ENCODE measurements at places on chromosomes 4 and X.

GRCh38 chr4:86334020-86334750 is 25.7 kb downstream of the MAPK10 start:
- no peak for DNase-seq

DNA sequence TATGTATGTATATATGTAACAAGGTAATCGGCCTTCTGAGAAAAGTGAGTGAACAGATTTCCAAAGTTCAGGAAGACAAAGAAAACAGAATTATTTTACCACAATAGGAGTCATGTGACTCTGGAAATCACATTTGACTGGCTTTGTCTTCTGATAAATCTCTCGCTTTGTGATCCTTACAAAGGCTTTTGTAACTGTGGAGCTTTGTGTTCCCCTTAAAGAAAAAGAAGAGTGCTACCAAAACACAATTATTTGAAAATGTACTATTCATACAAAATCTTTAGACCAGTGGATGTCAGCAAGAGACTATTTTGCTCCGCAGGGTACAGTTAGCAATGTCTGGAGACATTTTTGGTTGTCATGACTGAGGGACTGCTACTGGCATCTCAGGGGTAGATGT is 238.8 kb downstream of the LDB2 start:
- DNase-seq: no peak

- DNase-seq: peak; percentile 5
Measured at GRCh38 chr4:152221816-152222516, 313.9 kb downstream of the FBXW7 start.

- peak; percentile 11 for DNase-seq
Measured at GRCh38 chr4:86496094-86497080, 97.7 kb upstream of the PTPN13 start.

GRCh38 chrX:38968344-38969216 is 167.3 kb downstream of the MID1IP1 start:
- no peak for DNase-seq

GRCh38 chr4:25813448-25814106 is 49.2 kb downstream of the SEL1L3 start:
- DNase-seq: no peak

GRCh38 chr4:108834835-108835384 is 72.1 kb upstream of the ETNPPL start:
- DNase-seq: no peak

DNA sequence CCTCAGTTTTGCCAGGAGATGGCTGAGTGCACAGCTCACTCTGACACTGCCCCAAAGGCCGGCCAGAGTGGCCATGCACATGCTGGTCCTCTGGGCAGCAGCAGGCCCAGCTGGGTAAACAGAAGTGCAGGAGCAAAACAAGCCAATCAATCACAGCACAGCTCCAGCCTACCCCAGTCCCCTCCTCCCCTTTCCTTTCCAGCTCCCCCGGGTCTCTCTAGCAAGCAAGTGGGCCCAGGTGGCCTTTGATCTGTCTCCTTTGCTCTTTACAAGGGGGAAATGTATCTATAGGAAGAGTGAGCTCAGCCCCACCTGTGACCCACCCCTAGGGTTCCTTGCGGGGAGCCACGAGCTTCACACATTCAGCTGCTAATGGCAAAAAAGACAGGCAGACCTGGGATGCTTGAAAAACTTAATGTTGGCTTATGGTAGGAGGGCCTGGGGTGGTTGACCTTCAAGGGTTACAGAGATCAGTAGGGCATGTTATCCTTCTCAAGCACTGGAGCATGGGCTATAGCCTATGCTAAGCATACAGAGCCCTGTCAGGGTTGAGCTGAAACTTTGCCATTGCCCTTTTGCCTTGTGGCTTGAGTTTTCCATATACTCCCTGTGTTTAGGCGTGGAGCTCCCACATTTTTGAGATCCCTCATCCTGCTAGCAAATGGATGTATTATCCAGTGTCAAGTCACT is 57.8 kb upstream of the PLAC1 start:
- DNase-seq: no peak

DNA sequence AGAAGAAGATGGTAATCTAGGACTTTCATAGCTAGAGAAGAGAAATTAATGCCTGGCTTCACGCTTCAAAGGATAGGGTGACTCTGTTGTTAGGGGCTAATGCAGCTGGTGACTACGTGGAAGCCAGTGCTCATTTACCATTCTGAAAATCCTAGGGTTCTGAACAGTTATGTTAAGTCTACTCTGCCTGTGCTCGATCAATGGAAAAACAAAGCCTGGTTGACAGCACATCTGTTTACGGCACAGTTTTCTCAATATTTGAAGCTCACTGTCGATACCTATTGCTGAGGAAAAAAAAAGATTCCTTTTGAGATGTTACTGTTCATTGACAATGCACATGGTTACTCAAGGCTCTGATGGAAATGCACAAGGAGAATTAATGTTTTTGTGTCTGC is 182.6 kb upstream of the NUDT6 start:
- DNase-seq: no peak

DNA sequence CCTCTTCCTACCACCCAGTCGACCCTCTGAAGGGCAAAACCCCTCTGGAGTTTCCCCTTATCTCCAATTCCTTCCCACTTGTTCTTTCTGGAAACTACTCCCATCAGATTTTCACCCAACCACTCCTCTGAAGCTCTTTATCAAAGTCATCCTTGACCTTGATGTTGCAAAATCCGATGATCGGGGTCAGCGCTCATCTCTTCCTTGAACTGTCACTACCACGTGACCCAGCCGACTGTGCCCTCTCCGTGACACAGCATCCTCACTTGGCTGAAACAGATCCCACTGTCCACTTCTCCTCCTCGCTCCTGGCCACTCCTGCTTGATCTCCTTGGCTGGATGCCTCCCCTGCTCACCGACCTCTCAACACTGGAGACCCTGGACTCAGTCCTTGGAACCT is 1.1 kb downstream of the CFAP99 start:
- no peak for DNase-seq

DNA sequence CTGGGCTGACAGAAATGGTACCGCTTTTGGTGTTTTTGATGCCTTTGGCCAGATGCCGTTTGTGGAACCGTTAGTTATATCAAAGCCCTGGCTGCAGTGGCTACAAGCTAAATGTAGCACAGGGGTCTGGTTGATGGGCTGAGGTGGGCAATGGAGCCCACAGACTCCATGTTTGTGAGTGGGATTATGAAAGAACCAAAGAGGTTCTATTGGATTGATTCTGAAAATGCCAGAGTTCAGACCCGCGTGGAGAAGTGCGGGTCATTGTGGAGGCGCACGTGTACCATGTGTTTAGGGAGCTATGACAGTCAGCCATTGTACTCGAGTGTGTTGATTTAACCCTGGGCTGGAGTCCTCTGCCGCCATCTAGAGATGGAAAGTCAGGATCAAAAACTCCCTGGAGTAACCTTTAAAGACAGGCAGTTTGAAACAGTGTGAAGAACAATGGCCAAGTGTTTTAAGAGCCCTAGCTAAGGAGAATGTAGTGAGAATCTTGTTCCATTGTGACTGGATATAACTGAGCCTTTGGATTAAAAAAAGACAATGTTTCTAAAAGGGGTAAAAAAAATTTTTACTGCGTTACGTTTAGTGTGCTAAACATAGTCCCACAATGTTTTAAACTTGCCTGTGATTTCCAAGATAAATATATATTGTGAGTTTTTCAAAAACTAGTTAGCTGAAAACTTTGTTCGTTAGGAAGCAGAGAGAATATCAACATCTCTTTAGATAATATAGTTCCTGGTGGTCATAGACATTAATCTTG is 12.7 kb downstream of the ART3 start:
- no peak for DNase-seq

GRCh38 chrX:19912-20571 is 261.1 kb upstream of the PLCXD1 start:
- no peak for DNase-seq

DNA sequence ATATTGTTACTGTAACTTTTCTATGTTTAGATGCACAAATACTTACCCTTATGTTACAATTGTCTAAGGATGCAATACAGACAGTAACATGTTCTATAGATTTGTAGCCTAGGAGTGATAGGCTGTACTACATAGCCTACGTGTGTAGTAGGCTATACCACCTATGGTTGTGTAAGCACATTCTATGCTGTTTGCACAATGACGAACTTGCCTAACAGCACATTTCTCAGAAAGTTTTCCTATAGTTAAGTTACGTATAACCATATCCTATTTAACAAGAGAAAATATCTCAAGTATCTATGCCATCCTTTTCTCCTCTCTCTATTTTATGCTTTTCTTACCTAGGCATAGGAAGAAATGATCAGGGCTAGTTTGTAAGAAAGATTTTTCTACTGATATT is 710.8 kb upstream of the HTR2C start:
- no peak for DNase-seq

DNA sequence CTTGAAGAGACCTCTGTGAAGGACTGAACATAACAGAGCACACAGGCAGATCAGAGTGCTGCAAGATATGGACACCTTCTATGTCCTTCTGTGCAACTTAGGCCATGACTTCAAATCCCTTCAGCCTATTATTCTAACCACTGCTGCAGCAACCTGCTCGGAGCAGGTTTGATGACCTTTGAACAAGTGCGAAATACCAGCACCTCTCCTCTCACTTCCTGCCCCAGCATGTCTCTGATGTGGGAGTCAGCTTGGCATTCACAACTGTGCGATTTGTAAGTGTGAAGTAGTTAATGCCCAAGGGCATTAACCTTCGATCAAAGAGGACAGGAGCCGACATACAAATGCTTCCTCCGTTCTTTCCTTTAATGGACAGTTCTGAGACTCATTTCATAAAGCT is 1.6 kb upstream of the EXOC1 start:
- DNase-seq: peak; percentile 40

GRCh38 chr4:47719576-47719975 is 118.3 kb downstream of the CORIN start:
- no peak for DNase-seq

DNA sequence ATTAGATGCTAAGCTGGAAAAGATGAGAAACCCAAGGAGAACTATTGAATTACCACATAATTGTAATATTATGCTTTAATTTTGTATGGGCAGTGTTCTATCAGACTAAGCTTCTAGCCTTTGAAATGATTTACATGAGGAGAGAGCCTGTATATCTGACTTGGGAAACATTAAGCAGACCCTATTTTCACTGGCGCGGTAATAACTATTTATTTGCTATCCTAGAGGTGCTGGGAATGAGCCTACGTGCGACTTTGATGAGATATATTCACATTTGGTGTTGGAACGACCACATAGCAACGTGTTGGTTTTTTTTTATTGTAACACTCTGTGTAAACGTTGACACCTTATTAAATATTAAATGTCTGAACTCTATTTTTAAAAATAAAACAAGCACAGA is 80.5 kb downstream of the CLCN4 start:
- DNase-seq: no peak

DNA sequence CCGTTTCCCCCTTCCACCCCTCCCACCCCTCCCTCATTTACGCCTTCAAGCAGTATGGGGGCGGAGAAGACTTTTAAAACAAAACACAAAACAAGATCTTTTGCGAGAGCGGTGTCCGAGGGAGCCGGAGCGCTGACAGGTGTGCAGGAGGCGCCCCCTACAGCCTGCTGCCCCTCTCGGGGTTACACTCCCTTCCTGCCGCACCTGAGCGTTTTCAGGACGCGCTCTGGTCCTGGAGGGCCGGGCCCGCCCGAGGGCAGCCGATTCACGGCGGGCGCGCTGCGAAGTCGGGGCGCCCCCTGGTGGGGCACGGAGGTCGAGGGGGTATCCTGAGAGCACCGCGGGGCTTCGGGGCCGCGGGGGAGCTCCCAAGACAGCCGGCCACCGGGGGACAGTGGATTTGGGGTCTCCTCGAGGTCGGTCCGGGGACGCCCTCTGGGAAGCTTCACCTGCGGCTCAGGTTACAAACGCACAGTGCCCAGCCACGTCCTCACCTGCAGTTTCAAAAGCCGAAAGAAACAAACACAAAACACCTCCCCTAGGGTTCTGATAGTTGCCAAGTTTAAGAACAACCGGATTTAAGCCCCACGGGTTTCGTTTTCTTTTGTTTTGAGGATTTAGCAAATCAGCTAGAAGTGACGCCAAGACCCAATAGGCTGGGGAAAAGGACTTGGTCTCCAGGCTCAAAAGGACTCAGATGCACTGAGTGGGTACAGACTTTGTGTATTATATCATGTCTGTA is 8.0 kb upstream of the NEUROG2 start:
- peak; percentile 66 for DNase-seq

GRCh38 chr4:73676136-73676535 is 55.9 kb upstream of the RASSF6 start:
- no peak for DNase-seq

- no peak for DNase-seq
Measured at GRCh38 chr4:150366487-150366999, 215.4 kb upstream of the MAB21L2 start.

DNA sequence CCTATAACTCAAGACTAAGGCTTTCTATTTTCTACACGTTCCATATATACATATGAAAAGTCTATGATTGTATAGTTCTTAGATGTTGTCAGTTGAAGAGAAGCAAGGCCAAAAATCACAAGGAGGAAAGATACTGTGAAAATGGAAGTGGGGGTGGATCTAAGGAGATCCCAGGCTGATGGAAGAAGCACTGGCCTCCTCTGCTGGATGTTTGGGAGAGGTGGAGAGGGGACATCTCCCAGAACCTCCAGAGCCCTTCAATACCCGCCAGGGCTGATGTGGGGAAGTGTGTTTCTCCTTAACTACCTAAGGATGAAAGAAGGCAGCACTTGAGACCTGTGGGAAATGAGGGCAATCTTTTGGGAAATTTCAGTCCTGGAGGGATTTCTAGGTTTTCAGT is 67.4 kb downstream of the RASGEF1B start:
- DNase-seq: no peak

- no peak for DNase-seq
Measured at GRCh38 chr4:98338761-98339438, 77.7 kb downstream of the RAP1GDS1 start.

- no peak for DNase-seq
Measured at GRCh38 chr4:3077796-3078195, 3.3 kb downstream of the HTT start.

- no peak for DNase-seq
Measured at GRCh38 chr4:150960079-150960478, 55.0 kb downstream of the LRBA start.

- DNase-seq: no peak
Measured at GRCh38 chr4:187889651-187890050, 105.9 kb upstream of the ZFP42 start.

DNA sequence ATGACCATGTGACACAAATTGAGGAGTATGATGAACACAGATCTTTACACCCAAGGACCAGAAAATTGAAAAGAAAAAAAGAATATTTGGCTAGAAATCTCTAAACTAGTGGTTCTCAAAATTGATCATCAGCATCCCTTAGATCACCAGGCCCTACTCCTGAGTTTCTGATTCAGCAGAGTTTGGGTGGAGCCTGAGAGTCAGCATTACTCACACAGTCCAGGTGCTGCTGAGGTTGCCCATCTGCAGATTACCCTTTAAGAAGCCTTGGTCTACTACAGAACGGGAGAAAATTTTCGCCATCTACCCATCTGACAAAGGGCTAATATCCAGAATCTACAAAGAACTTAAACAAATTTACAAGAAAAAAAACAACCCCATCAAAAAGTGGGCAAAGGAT is 182.8 kb downstream of the MOSPD2 start:
- no peak for DNase-seq
